ENCODE measurements at places on chromosomes 7 and 10. TPM values are rescaled to one million over a fixed set of nuclear protein-coding genes. Genes with fewer than 3 reads are reported as not detected.

GRCh38 chr7:86747698-86748097, 104.0 kb downstream of the GRM3 start:
- H3K4me1 ChIP-seq: no peaks in the 10 kb centered on the region
- no peak overlapping the region for H3K27ac ChIP-seq
- H3K36me3 ChIP-seq: no peaks in the 10 kb centered on the region
- no peaks in the 10 kb centered on the region for H3K27me3 ChIP-seq
- no peak for DNase-seq
- H3K4me3 ChIP-seq: no peak overlapping the region

DNA sequence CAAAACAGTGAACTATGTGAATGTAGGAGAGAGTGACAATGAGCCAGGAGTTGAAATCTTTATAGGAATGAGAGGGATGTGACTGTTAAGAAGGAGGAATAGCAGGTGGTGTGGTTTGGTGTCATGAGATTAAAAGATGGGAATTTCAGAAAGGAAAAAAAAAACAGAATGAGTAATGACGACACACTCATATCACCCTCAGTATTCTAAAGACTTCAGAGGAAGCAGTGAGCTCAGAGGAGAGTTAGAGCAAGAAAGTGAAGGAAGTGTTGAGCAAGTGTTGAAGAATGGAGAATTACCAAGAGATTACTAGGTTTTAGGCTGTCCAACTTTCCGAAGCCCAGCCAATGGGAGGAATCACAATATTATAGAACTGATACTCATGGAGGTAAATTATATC, 220.5 kb upstream of the HGF start:
- H3K4me3 ChIP-seq: no peak overlapping the region
- H3K4me1 ChIP-seq: no peaks in the 10 kb centered on the region
- no peak overlapping the region for H3K27ac ChIP-seq
- no peak for DNase-seq
- no peaks in the 10 kb centered on the region for H3K36me3 ChIP-seq

GRCh38 chr7:85030893-85031292, 156.0 kb downstream of the SEMA3D start:
- H3K27me3 ChIP-seq: no peaks in the 10 kb centered on the region
- no peak overlapping the region for H3K4me3 ChIP-seq
- DNase-seq: no peak
- no peak overlapping the region for H3K27ac ChIP-seq
- H3K4me1 ChIP-seq: no peaks in the 10 kb centered on the region

DNA sequence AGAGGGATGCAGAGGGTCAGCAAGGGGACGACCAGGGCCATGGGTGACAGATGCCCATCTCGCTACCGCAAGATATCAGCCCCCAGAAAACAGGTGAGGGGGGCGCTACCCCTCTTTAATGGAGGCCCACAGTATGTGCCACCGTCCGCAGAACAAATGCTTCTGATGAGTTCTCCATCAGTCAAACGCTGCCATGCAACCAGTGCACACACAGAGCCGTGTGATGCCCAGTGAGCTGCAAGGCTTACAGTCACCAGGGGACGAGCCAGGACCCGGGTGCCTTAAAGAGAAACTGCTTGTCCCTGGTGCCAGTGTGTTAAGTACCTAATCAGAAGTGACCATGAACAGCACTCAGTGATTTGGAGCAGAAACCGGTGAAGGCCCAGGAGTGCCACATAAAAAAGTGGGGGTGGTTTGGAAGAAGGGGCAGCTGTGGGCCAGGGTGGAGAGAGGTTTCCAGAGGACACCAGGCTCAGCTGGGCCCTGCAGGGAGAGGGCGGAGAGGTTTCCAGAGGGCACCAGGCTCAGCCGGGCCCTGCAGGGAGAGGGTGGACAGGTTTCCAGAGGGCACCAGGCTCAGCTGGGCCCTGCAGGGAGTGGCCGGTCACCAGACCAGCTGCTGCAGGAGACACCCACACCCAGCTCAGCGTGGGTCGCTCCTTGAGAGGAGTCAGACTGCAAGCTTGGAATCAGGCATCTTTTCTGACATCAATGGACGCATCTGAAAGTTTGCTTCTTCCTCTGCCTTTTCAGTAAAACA, 50.9 kb downstream of the TCERG1L start:
- no peak for DNase-seq
- H3K4me3 ChIP-seq: no peak overlapping the region
- H3K27me3 ChIP-seq: no peaks in the 10 kb centered on the region
- H3K27ac ChIP-seq: no peak overlapping the region
- H3K36me3 ChIP-seq: no peaks in the 10 kb centered on the region

ABHD11 gene
- 15.9 TPM for polyA plus RNA-seq

SLC26A5 gene
- not detected for polyA plus RNA-seq

DNA sequence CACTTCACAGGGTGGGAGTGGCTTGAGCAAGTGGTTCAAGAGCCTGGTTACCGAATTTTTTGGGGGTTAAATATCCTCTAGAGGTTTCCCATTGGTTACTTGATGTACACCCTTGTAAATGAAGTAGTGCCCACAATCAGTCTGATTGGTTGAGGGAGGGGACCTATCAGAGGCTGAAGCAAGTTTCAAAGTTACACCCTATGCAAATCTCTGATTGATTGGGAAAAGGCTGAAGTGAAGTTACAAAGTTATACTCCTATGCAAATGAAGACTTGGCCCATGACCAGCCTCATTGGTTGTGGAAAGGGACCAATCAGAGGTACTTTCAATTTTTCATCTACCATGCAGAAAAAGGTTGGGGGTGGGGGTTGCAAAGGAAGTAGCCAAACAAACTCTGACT, 34.7 kb downstream of the UBE2D4 start:
- no peaks in the 10 kb centered on the region for H3K4me1 ChIP-seq
- DNase-seq: no peak
- no peak overlapping the region for H3K4me3 ChIP-seq

DNA sequence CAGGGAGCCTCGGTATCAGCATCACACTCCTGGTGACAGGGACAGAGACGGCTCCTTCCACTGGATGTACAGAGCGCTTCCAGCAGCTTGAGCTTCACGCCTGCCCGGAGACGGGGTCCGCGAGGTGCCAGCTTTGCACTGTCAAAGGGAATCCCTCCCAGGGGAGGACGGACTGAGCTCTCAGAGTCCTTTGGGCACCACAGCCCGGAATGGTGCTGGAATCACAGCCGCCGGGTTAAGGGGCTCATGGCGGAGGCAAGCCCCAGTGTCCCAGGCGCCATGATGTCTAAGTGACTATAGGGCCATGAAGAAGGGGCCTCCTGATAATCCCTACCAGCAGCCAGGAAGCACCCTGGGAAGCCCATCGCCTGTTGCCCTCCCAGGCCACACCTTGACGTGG, 41.4 kb downstream of the PTPRN2 start:
- no peak for DNase-seq
- no peaks in the 10 kb centered on the region for H3K27me3 ChIP-seq
- H3K4me3 ChIP-seq: no peak overlapping the region
- no peaks in the 10 kb centered on the region for H3K36me3 ChIP-seq
- H3K4me1 ChIP-seq: no peaks in the 10 kb centered on the region
